ENCODE measurements at places on chromosomes 12 and 14. TPM values are rescaled to one million over a fixed set of nuclear protein-coding genes. Genes with fewer than 3 reads are reported as not detected.

LTBP2 gene
- polyA plus RNA-seq, result 6.3 TPM

MSRB3 gene
- 10.0 TPM for polyA plus RNA-seq

STXBP6 gene
- polyA plus RNA-seq, result 30.9 TPM

FOXN4 gene
- polyA plus RNA-seq, result 1.3 TPM

STAT2 gene
- polyA plus RNA-seq, result 120 TPM

ABCD2 gene
- polyA plus RNA-seq, result 11.7 TPM

RAB21 gene
- 51.5 TPM for polyA plus RNA-seq

NXPH4 gene
- polyA plus RNA-seq, result 31.9 TPM

LMNTD1 gene
- polyA plus RNA-seq, result 0.54 TPM

DNA sequence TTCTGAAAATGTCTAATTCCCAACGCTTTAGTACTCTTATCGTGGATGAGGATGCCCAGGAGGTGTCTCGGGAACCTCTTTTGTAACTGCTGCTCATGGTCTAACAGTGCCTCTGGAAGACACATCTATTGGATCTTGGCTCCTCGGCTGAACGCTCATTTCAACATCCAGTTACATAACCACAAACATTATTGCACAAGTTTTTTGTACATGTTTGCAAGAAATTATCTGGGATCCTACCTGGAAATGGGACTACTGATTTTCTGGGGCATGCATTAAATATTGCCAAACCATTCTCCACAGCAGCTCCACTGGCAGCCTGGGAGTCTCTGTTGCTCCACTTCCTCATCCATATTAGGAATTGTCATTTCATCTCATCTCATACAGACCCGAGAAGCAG is 117.5 kb upstream of the EVL start:
- DNase-seq, result no peak

DNA sequence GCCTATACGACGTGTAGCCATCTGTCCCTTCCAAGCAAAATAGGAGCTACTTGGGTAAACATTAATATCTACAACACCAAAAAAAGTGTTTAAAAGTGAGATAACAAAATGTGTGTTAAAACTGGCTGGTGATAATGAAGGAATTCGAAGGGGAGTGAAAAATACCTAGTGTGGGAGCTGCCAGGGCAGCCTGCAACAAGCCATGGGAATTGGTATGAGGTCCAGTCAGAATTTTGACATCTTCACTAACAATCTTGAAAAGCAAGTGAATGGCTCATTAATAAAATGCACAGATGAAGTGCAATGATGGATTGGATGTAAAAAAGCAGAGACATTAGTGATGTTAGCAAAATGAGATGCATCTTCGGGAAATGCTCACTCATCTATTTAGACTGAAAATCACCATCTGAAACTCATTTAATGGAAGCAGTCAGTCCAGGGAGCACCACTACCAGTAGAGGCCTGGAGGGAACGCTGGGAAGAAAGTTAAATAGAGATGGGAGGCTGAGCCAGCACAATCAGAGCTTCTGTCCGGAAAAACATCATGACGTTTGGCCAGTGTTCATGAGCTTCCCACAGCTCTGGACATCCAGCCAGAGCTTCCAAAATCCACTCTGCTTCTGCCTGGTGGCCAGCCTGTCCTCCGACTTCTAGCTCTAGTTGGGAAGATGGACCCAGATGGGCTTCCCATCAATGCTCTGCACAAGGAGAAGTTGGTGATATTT is 405.0 kb upstream of the TMTC1 start:
- DNase-seq, result no peak

- no peak for DNase-seq
Observed at GRCh38 chr12:93427779-93428564, 13.8 kb downstream of the UBE2N start.

GRCh38 chr12:26744697-26745440 is 88.1 kb downstream of the ITPR2 start:
- no peak for DNase-seq

DNA sequence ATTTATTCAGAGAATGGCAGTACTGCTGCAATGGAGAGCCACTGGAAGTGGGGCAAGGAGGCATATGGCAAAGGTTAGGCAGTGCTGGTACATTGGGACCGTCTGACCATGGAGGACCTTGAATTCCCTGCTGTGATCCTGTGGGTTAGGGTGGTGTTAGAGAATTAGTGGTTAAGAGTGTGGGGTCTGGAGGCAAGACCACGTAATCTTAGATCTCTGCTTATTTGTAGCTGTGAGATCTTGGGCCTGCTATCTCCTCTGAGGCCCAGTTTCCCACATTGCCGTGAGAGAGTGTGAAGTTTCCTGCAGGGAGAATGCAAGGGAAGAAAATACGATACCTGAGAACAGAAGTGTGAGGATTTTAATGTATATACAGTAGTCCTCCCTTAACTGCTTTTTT is 147.7 kb downstream of the ERC1 start:
- no peak for DNase-seq

DNA sequence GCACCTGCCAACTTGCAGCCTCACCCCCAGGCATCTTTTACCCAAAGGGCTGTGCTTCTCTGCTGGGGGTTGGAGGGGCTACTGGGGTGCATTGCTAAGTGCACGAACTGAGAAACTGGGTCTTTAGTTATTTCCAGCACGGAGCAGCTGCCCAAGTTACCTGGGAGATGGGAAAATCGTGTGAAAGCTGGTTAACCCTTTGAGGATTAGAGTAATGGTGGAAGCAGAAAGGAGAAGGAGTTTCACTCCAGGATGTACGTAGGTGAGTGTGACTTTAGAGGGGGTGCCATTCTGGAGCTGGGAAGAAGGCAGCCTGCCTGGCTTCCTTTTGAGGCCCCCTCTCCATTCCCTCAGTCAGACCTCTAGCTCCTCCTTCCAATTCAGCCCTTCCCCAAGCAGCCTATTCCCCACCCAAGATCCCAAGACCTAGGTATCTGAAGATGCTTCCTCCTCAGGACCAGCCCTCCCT is 1.0 kb upstream of the ADCY6 start:
- no peak for DNase-seq

GRCh38 chr14:62665286-62665685 is 380.0 kb downstream of the KCNH5 start:
- no peak for DNase-seq

GRCh38 chr12:89160716-89161123 is 191.6 kb downstream of the DUSP6 start:
- DNase-seq, result no peak

GRCh38 chr12:48899651-48900050 is 25.6 kb downstream of the FKBP11 start:
- no peak for DNase-seq

GRCh38 chr12:76976777-76977382 is 88.5 kb downstream of the E2F7 start:
- DNase-seq, result no peak

DNA sequence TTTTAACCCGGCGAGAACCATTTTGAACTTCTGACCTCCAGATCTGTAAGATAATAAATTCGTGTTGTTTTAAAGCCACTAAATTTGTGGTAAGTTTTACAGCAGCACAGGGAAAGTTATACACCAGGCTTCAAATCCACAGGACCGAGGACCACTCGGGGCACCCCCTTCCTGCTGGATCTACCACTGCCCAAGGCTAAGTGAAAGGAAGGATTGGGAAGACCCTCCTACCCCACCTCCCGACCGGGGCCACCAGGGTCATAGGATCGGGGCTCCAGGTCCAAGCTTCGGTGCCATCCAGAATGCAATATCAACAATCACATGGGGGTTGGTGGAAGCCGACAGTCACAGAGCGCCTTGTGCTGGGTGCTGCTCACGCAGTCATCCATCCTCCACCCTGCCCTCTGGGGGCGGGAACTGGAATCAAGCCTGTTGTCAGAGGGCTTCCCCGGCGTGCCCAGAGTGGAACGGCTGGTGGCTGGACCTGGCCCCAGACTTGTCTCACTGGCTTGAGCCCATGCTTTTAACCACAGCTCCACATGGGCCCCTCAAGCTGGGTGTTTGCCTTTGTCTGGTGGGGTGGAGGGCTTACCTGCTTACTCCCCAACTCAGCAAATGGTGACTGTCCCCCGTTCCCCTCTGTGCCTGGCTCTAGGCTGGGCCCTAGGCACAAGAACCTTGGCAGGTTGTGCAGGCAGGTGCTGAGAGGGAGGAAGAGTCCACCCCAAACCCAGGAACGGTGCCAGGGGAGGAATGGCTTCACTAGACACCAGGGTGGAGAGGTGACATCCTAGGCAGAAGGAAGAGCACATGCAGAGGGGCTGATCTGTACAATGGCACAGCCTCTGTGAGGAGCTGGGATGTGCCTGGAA is 180.3 kb upstream of the RTL1 start:
- no peak for DNase-seq

DNA sequence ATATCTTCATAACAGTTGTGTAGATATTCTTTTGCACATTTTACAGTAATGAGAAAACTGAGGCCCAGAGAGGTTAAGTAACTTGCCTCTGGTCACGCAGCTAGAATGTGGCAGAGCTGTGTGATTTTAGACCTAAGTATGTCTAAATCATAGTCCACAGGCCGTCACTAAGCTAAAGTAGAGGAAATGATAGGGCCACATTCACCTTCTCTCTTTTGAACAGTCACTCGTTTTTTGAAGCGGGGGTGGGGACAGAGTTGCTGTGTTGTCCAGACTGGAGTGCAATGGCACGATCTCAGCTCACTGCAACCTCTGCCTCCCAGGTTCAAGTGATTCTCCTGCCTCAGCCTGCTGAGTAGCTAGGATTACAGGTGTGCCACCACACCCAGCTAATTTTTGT is 68.5 kb downstream of the RASSF3 start:
- DNase-seq, result no peak

DNA sequence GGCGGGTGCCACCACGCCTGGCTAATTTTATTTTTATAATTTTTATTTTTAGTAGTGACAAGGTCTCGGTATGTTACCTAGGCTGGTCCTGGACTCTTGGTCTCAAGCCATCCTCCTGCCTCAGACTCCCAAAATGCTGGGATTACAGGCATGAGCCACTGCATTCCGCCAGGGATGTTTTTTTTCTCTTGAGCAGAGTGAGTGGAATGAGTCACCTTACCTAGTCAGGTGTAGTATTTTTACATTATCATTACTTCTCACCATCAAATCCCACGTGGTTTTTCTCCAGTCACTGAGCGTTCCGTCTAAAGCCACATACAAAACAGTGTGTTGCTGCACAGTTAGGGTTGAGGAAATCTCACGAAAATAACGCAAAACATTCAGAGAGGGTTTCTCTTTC is 870 bp upstream of the TBPL2 start:
- no peak for DNase-seq

- DNase-seq, result no peak
Observed at GRCh38 chr12:115799610-115800009, 477.9 kb downstream of the MED13L start.
